Stimulated activated CD8-positive, alpha-beta memory T cell treated with anti-CD3 and anti-CD28 coated beads, Interleukin-15, amount 100 ng/mL, for 4 hours (primary cell): ENCODE measurements at places on chromosomes 5 and 9.

GRCh38 chr9:89564346-89564878 is 40.4 kb upstream of the GADD45G start:
- no peak for DNase-seq

DNA sequence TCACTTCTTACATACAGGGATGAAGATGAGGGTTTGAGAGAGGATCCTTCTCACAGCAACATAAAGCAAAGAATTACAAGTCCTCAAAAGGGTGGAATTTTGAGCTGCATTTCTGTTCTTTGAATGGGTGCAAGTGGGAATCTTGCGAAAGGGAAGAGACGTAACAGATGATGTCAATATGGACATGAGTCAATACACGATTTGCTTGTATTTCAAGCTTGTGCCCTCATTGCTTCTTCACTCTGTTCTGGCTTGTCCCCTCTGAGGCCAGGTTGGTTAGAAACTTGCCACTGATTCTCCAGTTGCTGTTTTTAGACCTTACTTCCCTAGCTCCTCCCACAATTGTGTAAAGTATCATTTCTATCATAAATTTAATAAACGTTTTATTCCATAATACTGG is 104.8 kb upstream of the CLINT1 start:
- no peak for DNase-seq

GRCh38 chr9:19493876-19494275 is 85.1 kb downstream of the ACER2 start:
- DNase-seq, result no peak

DNA sequence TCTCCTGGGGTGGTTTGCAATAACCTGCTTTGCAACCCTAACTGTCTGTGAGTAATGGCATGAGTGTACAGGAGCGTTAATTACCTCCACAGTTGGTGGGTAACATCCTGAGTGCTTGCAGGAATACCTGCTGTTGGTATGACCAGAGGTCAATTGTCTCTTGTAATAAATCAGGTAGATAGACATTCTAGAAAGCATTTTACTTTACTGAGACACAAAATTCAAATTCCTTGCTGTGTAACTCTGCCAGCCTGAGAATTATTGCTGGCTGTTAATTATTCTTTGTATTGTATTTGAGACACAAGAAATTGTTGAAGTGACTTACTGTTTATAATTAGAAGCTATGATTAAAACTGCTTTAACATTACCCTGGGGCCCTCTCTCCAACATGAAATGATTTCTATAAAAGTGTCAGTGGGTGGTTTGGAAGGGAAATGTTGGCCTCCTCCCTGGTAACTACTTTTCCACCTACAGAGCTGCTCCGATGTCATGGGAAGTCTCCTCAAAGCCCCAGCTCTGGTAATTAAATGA is 150.8 kb upstream of the ADCY2 start:
- DNase-seq, result no peak

GRCh38 chr5:99104538-99105132 is 175.8 kb upstream of the CHD1 start:
- no peak for DNase-seq

- no peak for DNase-seq
These were observed 88.1 kb upstream of the RNF180 start for GRCh38 chr5:64077589-64077988.

DNA sequence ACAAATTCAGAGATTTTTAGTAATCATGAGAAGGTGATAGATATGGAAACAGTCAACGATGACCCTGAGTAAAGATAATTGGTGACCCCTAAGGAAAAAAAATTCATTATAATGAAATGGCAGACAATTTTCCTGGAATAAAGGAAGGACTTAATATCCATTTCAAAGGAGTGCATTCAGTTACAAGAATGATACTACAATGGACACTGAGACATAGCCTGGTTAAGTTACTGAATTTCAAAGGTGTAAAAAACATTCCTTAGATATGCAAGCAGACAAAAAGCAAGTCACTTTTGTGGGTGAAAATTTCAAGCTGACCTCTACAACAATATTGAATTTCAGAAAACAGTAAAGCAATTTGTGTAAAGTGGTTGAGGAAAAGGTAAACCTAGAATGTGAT is 1012.5 kb upstream of the SEMA6A start:
- no peak for DNase-seq
